ENCODE measurements at places on chromosomes 7 and 10. TPM values are rescaled to one million over a fixed set of nuclear protein-coding genes. Genes with fewer than 3 reads are reported as not detected.

- no peak for DNase-seq
Measured at GRCh38 chr7:147279964-147280374, 1163.4 kb downstream of the CNTNAP2 start.

- peak; percentile 70 for DNase-seq
Measured at GRCh38 chr10:43399320-43400310, 9.4 kb downstream of the HNRNPF start.

- DNase-seq = peak; percentile 77
Measured at GRCh38 chr7:51316262-51316665, 345 bp downstream of the COBL start.

GPRIN2 gene
- total RNA-seq = 1.1 TPM
